ENCODE measurements at places on chromosomes 2 and 18. TPM values are rescaled to one million over a fixed set of nuclear protein-coding genes. Genes with fewer than 3 reads are reported as not detected.

Gene PDE11A
- not detected for total RNA-seq

Gene C1GALT1C1L
- total RNA-seq: 0.16 TPM

Gene EPAS1
- 89.5 TPM for total RNA-seq

Gene ZBTB7C
- total RNA-seq: 28.8 TPM

Gene GCG
- not detected for total RNA-seq

Gene RFTN2
- 1.5 TPM for total RNA-seq

Gene IL1F10
- total RNA-seq: not detected

Gene HNMT
- total RNA-seq: 2.5 TPM

Gene ECEL1
- total RNA-seq: not detected

Gene MARCHF4
- not detected for total RNA-seq

Gene CCDC74B
- 0.40 TPM for total RNA-seq

Gene SMYD1
- not detected for total RNA-seq

Gene EHD3
- 43.4 TPM for total RNA-seq

Gene CNOT11
- total RNA-seq: 50.0 TPM

Gene RNF144A
- 5.5 TPM for total RNA-seq

Gene GTF2A1L
- total RNA-seq: not detected

Gene ANKAR
- 2.7 TPM for total RNA-seq

Gene CCDC121
- total RNA-seq: 1.3 TPM

Gene LYG1
- 0.20 TPM for total RNA-seq

Gene ZFP36L2
- total RNA-seq: 71.0 TPM

Gene APLF
- total RNA-seq: 4.2 TPM

Gene PROKR1
- not detected for total RNA-seq

Gene B3GNT7
- total RNA-seq: 5.5 TPM

Gene TRIB2
- 12.7 TPM for total RNA-seq

Gene TGFA
- 42.6 TPM for total RNA-seq

Gene ANKRD53
- total RNA-seq: 0.40 TPM

Gene RNF25
- total RNA-seq: 15.3 TPM

Gene EVA1A
- 0.56 TPM for total RNA-seq

Gene GPR39
- 1.4 TPM for total RNA-seq

Gene RUFY4
- 0.12 TPM for total RNA-seq

Gene ZDBF2
- 5.6 TPM for total RNA-seq

Gene FAM161A
- total RNA-seq: 1.3 TPM

Gene COLEC11
- total RNA-seq: not detected

Gene CHPF
- total RNA-seq: 27.1 TPM

Gene CRIM1
- total RNA-seq: 15.2 TPM

Gene ABCG5
- total RNA-seq: not detected

Gene NAPG
- 24.4 TPM for total RNA-seq

Gene UPP2
- total RNA-seq: not detected

Gene GKN2
- not detected for total RNA-seq

Gene EMX1
- total RNA-seq: not detected

Gene TMEM182
- 2.5 TPM for total RNA-seq

Gene GDF7
- 0.32 TPM for total RNA-seq

Gene EGR4
- total RNA-seq: not detected
